ENCODE measurements at places on chromosomes 12 and 14.

DNA sequence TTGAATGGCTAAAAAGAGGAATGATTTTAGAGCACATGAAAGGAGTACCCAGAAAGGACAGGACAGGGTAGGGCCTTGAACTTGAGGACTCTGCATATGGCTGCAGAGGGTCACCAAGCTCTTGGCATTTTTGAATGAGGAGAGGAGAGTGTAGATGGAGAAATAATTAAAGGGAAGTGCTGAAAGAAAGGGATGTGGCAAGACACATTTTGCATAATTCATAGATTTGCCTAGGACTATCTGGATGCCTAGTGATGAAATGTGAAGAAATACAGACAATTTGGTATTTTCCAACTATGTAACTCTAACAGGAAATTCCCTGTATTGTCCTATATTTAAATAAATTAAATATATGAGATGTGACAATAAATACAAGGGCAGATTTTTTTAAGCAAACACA lies 27.5 kb upstream of the MDM1 start:
- no peak for DNase-seq

DNA sequence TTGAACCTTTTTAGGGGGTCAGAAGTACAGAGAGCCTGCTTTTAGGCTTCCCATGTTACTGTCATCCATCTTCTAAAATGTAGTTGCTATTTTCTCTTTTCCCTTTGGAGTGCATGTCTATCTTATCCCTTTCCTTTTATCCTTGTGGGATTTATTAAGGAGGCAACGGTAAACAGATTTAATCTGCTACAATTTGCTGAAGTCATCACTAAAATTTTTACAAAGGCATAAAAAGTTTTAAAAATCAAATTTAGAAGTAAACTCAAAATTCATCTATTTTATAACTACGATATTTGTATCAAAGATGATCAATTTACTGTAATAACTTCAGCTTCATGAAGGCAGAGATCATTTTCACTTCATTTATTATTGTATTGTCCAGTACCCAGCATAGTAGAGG lies 118.7 kb downstream of the RPS6KA5 start:
- DNase-seq, result no peak

GRCh38 chr12:127761880-127762279 lies 505.1 kb upstream of the TMEM132C start:
- no peak for DNase-seq

DNA sequence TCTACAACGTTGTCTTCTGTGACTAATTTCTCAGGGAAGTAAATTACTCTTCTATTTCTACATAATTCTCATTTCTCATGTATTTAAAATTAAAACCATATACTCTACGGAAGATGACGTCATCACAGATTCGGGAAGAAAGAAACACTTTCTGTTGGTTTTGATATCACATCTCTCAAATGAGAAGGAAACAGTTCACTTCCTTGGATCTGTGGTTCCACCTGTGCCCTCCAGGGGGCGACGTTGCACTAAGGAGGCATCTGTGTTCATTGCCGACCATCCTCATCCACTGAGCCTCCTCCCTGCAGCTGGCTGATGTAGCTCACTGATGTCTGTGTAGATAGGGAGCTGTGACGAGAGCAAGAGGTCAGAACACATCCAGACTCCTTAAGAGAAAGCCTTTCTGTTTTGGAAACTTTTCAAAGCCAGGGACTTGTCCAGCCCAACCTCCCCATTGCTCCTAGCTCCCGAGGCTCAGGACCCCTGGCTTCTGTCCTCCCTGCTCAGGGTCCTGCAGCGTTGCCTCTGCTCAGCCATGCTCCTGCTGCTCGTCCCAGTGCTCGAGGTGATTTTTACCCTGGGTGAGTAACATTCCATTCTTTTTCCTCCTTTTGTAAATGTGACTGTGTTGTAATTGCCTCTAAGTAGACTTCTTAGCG lies 172.7 kb upstream of the OR4E1 start:
- peak; percentile 50 for DNase-seq

DNA sequence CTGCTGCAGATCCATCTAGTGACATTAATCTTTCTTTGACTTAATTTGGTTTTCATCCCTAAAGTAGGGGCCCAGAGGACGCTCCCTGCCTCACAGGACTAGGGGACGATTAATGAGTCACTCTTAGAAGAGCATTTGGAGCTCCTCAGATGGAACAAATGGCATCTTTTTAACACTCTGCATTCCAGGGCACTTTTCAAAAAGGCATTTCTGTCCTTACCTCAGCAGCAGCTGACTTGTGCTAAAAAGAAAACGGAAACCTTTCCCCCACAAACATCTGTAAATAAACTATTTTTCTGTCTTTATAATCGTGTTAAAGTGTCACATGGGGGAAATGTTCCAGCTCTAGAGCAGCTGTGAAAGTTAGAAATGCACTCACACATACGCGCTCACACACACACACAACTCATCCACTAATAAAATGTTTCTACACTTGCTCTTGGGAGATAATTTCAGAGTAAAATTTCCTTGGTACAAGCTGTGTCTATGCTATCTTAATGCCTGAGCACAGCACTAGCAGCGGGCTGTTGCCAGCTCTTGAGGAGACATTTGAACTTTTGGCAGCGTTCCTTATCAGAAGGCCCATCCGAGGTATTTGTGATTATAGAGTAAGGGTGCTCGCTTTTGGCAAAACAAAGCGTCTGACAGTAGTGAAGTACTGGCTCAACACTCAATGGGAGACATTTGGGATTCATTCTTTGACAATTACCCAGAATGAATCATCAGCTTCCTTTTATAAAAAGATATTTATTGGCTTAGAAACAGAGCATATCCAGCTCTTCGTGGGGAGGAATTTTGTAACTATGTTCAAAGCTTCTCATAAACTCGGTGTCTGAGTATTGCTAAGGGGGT lies 141.3 kb downstream of the PLXNC1 start:
- DNase-seq, result no peak

- DNase-seq, result no peak
Observed at GRCh38 chr12:58090685-58091084, 149.3 kb downstream of the ATP23 start.

GRCh38 chr12:15534874-15535273 lies 212.6 kb downstream of the PTPRO start:
- no peak for DNase-seq

DNA sequence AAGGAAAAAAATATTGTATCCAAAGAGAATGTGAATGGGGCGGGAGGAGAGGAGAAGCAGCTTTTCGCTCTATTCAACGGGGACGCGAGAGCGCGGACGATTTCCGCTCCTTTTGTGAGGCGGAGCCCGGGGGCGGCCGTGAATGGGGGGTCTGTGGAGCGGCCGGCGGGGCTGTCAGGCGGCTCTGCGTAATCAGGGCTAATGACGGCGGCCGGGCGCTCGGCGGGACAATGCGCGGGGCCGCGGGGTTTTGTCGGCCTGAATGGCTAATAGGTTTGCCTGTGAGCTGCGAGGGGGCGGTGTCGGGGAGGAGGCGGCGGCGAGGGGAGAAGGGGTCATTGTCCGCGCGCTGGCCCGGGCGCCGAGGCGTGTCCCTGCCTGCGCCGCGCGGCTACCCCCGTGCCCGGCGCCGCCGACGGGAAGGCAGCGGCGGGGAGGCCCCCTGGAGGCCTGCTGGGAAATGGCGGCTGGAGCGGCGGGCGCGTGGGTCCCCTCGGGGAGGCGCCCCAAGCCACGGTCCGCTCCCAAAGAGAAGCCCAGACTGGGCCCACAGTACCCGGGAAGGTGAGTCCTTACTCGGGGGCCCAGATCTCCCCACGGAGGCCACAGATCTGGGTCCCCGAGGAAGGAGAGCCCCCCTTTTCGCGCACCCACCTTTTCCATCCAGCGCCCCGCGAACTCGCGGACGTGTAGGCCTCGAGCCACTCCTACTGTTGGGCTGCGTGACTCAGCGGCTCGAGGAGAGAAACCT lies 6.0 kb downstream of the SIX6 start:
- peak; percentile 74 for DNase-seq

GRCh38 chr12:128083132-128083729 lies 183.7 kb upstream of the TMEM132C start:
- DNase-seq, result no peak

DNA sequence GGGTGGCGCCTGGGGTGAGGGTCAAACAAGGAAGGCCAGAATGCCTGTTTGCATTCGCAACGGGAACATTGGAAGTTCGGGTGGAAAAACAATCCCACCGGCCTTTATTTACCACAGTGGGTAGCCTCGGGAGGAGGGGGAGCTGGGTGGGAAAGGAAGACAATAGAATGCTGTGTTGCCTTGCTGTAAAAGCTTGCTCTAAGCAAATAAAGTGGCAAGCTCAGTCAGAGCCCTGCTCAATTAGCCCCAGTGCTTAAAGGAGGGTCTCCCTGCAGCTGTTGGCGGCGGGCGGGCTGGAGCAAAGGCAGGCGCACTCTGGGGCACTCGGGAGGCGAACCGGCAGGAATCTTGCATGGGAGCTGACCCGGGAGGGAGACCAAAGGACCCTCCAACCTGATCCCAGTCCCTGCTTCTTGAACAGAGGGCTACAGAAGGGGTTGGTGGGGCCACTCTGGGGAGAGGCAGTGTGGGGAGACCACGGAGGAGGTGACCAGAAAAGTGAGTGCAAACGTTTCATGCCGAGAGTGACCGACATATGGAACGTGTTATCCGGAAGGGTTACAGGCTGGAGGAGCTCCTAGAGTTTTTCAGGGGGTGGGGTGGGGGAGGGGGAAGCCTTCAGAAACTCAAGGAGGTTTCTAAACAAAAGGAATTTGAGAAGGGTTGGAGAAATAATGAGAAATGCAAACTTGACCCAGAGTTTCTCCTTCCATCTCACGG lies 48.5 kb downstream of the NTF3 start:
- no peak for DNase-seq

DNA sequence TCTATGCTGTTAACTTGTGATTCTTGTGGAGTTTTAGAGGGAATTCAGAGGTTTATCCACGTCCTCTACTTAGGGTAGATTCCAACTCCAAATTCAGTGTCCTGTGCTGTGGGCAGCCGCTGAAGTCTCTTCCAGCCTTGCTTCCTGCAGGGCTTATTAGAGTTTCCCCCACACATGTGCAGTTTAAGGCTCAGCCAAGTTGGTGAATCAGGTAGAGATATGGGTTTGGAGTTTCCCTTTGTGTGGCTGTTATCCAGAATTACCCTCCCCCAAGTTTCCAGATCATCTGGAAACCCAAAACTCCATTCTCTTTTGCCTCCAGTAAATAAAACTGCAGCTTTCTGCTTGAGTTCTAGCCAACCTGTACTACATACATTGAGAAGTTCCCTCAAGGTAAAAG lies 853.7 kb downstream of the GALC start:
- no peak for DNase-seq

GRCh38 chr14:59582161-59582560 lies 5.5 kb upstream of the CCDC175 start:
- no peak for DNase-seq

GRCh38 chr12:52659395-52659794 lies 7.4 kb upstream of the KRT2 start:
- no peak for DNase-seq

GRCh38 chr14:61437381-61437780 lies 116.0 kb downstream of the PRKCH start:
- no peak for DNase-seq

- DNase-seq, result no peak
Observed at GRCh38 chr14:100192250-100192671, 32.8 kb upstream of the DEGS2 start.

- no peak for DNase-seq
Observed at GRCh38 chr12:64735442-64735841, 23.8 kb downstream of the GNS start.

DNA sequence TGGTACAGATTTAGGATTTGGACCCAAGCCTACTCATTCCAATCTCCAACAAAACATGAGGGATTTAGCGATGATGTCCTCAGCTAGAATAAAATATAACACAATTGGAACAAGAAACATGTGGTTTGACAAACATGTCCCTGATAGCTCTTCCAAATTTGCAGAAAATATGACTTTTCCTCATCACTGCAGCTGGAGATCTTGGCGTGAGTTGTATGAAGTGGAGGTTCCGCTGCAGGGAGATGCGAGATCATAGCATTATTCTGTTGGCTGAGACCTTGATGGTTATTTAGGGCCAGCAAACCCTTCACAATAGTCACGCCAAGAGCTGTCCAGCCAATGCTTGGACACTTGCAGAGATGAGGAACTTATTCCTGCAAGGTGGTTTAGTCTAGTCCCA lies 413.4 kb upstream of the TBX3 start:
- no peak for DNase-seq

DNA sequence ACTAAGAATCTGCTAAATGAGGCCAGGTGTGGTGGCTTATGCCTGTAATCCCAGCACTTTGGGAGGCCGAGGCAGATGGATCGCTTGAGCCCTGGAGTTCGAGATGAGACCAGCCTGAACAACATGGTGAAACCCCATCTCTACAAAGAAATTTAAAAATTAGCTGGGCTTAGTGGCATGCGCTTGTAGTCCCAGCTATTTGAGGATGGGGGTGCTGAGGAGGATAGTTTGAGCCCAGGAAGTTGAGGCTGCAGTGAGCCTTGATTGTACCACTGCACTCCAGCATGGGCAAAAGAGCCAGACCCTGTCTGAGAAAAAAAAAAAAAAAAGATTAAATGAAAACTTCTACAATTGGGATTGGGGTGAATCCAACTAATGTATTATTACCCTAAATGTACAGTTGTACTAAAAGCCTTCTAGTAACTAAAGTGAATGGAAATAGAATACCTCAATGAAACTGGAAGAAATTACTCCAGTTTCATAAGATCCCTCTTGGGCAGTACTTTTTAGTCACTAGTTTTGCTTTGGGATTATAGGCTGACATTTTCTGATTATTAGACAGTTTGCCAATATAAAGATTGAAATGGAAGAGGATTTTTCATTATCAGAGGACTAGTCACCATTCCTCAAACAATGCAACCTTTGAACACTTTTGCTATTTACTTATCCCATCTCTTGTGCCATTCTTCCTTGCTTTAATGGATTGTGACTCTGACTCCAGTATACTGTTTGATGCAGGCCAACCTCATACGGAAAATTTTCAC lies 14.3 kb downstream of the COCH start:
- DNase-seq, result no peak

DNA sequence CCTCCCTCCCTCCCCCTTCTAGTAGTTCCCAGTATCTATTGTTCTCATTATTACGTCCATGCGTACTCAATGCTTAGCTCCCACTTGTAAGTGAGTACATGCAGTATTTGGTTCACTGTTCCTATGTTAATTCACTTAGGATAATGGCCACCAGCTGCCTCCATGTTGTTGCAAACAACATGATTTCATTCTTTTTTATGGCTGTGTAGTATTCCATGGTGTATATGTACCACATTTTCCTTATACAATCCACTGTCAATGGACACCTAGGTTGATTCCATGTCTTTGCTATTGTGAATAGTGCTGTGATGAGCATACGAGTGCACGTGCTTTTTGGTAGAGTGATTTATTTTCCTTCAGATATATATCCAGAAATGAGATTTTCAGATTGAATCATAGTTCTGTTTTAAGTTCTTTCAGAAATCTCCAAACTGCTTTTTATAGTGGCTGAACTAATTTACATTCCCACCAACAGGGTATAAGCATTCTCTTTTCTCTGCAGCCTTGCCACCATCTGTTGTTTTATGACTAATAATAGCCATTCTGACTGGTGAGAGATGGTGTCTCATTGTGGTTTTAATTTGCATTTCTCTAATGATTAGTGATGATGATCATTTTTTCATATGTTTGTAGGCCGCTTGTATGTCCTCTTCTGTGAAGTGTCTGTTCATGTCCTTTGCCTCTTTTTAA lies 17.9 kb upstream of the CLEC7A start:
- DNase-seq, result no peak

- DNase-seq, result no peak
Observed at GRCh38 chr14:76232800-76233199, 81.1 kb downstream of the GPATCH2L start.

All from HEK293T (cell line).